ENCODE measurements at places on chromosomes 3 and 15.

- peak; percentile 41 for DNase-seq
Measured at GRCh38 chr3:62815981-62816380, 59.2 kb downstream of the CADPS start.

- no peak for DNase-seq
Measured at GRCh38 chr3:42511201-42511600, 8.8 kb downstream of the VIPR1 start.

DNA sequence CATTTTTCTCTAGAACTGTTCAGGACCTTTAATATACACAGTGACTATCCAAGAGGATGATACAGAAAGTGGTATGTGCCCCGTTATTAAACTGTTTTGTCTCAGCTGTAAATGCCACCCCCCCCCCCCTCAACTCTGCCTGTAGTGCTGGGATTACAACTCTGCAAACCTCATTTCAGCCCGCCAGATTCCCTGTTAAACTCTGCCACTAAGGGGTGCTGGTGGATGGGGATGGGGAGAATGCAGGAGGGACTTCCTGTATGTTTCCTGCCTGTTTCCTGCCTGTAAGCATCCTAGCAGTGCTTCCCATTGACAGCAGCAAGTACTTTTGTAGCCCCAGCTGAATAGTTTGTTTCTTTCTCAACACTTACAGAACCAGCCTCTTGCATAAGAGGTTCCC lies 301.7 kb upstream of the RORA start:
- DNase-seq: no peak

- DNase-seq: no peak
Measured at GRCh38 chr15:23472678-23473077, 25.6 kb upstream of the GOLGA6L2 start.

- no peak for DNase-seq
Measured at GRCh38 chr15:76440441-76440840, 103.9 kb downstream of the ISL2 start.

DNA sequence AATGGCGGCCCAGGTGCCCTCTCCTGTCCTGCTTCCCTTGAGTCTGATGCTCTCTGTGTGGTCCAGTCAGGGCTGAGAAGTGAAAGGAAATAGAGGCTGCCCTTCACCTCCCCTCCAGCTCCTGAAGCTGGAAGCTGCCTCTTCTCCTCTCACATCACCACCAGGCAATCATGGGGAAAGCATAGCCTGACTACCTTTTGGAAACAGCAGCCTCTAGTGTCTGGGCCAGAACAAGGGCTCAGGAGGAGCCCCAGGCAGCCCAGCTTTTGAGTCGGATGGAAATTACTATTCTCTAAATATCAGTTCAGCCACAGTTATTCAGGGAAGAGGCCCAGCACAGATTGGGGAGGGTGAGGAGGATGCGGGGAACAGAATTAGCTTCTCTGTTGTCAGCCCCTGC lies 43.3 kb upstream of the CCDC174 start:
- DNase-seq: no peak

DNA sequence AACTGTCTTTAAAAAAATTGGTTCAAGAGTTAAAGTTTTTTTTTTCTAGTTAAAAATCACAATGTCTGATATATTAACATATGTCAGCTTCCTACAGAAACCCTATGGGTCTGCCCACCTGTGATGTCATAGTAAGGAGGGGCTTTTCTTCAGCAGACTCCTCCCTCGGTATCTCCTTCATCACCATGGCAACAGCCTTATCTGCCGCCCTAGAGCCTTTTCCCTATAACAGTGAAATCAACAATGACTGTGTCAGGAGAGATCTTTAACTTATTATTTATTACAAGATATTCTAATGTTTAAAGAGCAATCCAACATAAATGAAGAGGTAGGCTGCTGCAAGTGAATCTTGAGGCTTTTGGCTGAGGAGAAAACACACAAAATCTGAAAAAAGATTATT lies 138.7 kb downstream of the PEX5L start:
- DNase-seq: peak; percentile 42

DNA sequence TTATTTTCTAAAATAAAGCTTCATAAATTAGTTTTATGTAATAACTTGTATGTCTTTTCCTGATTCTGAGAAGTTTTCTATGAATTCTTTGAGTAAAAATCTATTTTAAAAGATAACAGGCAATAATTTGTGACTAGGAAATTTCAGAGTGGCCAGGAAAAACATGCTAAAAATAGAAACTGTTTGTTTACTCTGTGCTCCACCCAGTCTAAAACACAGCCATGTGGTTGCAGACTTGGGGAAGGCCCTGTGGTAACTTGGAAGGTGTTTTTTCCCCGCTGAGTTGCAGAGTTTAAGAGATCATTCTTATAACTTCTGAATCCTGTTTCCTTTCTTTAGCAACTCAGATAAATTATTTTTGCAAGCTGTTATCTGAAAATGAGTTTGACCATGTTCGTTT lies 21.9 kb downstream of the PLCL2 start:
- no peak for DNase-seq

GRCh38 chr3:65836047-65836446 lies 202.7 kb downstream of the MAGI1 start:
- peak; percentile 44 for DNase-seq

- no peak for DNase-seq
Measured at GRCh38 chr15:93070551-93071296, 18.3 kb downstream of the RGMA start.

DNA sequence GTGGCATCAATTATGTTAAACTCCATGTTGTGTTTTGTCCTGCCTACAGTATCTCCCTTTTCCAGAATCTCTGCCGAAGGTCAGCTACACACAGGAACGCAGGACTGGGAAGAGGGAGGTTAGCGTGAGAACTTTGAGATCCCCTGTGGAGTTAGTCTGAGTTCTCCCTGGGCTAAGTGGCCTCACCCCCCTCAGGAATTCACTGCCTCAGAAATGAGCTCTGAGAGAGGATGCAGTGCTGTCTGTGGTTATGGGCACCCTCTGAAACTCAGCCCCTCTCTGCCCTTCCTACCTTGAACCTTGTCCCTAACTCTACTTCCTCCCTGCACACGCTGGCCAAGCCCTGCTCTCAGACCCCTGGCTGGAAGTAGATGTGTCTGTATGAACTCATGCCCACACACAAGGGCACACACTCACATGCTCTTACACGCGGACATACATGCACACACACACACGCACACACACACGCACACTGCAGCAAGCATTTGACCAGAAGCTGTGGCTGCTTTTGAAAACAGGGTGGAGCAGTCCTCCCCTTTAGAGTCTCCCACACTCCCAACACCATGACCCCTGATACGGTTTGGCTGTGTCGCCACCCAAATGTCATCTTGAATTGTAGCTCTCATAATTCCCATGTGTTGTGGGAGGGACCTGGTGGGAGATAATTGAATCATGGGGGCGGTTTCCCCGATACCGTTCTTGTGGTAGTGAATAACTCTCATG lies 5.3 kb upstream of the VIPR1 start:
- DNase-seq: peak; percentile 42

- DNase-seq: no peak
Measured at GRCh38 chr3:59249004-59249403, 199.2 kb upstream of the CFAP20DC start.

DNA sequence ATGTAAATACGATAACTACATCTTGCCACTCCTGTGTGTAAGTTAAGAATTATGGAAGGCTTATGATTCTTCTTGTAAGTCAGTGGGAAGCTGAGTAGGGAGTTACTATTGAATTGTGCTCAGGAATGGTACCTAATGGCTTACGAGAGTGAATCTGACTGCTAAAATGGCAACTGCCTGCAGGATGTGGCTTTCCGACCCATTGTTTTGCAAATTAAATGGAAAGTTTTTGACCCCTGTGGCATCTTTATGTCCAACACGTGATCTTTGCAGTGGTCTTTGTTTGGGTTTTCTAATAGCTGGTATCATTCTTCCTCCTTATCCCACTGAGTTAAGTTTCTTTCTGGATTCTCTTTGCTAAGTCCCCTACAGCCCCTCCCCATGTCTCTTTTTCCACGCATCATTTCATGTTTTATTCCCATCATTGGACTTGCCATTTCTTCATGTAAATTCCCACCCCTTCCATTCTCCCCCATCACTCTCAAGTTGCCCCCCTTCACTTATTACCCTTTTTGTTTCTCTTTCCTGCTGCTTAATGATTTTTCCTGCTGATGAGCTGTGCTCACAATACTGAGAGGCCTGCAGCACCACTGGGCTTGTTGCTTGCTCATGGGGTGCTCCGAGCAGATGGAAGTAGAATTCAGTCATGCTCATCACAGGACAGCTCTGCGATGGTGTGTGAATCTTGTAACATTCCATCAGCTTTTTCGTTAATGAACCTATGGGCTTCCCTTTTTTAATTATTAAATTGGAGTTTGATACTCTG lies 428.2 kb upstream of the IL12A start:
- no peak for DNase-seq

GRCh38 chr3:28050120-28050519 lies 191.3 kb upstream of the CMC1 start:
- no peak for DNase-seq

DNA sequence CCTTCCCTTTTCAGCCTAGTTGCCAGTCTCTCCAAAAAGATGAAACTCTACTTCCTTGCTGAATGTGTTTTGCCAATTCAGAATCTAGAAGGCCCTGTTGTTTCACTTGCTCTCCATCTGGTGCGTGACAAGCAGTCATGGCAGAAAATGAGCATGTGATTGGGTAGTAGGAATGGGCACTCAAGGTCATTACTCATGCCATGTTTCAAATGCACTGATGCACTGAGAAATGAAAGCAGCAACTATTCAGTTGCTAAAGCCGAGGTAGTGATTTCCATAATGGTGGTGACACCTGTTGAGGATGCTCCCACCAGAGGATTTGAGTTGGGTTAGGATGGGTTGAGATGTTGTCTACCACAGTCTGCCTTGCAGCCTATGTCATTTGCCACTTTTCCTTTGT lies 12.7 kb downstream of the ZBTB38 start:
- no peak for DNase-seq

DNA sequence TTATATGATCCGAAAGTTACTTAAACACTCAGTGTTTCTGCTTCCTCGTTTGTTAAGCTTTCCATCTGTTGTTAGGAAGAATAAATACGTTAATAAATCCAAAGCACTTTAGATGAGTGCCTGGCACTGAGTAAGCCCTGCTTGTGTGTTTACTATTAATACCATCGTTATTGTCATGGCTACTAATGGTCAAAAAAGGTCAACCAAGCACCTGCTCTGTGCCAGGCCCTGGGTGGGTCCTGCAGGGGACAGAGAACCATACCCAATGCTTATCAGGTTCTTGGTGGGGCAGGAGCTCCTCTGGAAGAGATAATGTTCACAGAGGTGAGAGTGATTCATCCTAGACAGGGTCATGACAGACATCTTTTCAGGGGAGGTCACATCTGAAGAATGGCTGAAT lies 39.9 kb downstream of the GALNT15 start:
- DNase-seq: no peak

GRCh38 chr3:53161820-53162671 lies 1.0 kb downstream of the PRKCD start:
- no peak for DNase-seq

- DNase-seq: no peak
Measured at GRCh38 chr3:50316657-50317242, 5.8 kb downstream of the HYAL2 start.

DNA sequence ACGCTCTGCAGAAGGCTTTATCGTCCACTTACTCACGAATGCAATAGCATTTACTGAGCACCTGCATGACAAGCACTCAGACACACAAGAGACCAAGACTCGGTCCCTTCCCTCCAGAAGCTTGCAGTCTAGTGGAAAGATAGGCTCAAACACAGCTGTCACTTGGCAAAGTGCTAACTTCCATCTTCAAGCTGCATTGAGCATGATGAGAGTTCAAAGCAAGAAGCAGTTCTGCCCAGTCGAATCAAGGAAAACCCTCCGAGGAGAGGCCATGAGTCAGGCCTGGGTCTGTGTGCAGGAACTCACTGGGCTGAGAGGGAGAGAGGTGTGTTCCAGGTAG lies 51.5 kb downstream of the C3orf20 start:
- DNase-seq: no peak

- peak; percentile 71 for DNase-seq
Measured at GRCh38 chr3:171806200-171807128, 3.8 kb downstream of the PLD1 start.

- no peak for DNase-seq
Measured at GRCh38 chr15:43168192-43169107, 16.8 kb upstream of the CCNDBP1 start.

DNA sequence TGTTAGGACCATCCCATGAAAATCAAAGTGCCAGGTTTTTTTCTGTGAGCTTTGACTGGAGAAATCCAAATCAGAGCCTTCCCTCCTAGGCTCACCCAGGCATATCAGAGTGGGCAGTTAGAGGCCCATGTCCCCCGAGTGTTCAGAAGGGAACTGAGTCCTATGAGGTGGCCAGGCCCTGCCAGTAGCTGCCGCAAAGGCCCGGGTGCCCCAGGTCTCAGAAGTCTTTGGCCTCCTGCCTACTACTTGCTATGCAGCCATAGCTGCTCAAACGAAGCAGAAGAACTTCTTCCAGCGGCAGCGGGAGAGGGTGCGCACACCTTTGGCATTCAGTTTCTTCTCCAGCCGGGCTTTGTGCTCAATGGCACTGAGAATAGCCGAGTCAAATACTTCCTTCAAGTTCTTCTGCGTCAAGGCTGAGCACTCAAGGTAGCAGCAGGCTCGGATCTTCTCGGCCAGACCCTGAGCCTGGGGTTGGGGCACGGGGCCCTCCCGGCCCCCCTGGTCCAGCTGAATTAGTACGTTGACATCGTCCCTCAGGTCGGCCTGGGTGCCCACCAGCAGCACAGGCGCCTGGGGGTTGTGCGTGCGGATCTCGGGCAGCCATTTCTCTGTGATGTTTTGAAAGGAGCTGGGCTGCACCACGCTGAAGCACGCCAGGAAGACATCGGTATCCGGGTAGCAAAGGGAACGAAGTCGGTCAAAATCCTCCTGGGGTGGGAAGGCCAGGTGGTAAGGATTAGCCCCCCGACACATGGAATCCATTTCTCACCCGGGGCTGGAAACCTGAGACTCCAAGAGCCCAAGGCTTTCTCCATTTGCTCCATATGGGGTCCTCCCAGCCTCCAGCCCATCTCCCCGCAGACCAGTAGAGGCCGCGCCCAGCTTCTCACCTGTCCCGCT lies 992 bp downstream of the RHOV start:
- DNase-seq: no peak

GRCh38 chr3:123712077-123712860 lies 127.4 kb upstream of the HACD2 start:
- peak; percentile 31 for DNase-seq

DNA sequence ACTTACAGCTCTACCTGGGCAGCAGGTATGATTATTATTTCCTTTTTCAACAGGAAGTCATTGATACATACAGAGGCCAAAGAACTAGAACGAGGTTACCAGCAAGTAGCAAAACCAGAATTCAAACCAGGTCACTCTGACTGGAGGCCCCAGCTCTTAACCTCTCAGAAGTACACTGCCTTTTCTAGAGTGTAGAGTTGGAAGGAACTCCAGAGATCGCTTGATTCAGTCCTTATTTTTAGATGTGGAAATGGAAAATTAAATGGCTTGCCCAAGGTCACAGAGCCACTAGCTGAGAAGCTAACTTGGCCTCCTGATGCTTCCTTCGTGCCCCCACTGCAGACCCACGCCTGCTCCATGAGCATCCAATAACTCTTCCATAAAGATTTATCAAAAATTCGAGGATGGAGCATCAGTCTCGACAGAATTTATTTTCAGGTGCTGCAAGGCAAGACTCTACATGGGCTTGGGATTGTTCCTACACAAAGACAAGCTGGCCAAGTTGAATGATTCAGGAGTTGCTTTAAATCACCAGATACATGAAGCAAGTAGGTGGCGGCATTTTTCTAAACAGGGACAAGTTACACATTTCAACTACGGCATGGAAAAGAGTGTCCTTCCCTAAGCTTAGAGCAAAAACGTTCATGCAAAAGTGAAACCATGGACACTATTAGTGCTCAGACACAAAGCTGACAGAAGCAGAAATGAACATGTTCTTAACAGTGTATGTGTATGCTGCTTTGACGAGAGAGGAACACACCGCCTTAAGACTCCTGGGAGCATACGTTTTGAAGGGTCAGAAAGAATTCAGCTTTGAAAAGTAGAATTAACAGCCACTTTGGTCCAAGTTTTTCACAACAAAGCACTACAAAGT lies 235.7 kb downstream of the THRB start:
- DNase-seq: no peak

Data from fibroblast of skin of abdomen (primary cell).